ENCODE measurements at places on chromosomes 3 and 15.
A peak's percentile ranks its signal among the peaks of the same experiment; 100 is the strongest.

DNA sequence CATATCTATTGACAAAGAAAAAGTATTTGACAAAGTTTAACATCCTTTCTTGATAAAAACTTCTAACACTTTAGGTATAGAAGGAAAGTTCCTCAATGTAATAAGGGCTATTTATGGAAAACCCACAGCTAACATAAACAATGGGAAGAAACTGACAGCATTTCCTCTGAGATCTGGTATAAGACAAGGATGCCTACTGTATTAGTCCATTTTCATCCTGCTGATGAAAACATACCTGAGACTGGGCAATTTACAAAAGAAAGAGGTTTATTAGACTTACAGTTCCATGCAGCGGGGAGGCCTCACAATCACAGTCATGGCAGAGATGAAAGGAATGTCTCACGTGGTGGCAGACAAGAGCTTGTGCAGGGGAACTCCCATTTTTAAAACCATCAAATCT, 17.8 kb upstream of the CLDN1 start:
- no peak for DNase-seq

DNA sequence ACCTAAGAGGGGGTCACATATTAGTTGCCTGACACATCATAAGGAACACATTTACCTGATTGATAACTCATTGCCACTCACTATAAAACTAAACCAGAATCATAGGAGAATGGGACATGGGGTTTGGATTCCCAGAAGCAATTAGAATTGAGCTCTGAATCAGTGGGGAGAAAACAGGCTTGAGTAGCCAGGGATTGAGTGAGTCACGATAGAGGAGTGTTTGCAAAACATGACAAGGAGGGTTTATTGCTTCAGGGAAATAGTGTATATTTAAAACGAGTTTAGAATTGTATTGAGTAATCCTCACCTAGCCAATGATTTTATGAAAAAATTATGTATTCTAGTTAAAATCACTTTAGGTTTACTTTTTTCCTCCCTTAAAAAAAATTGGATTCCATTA, 101.1 kb upstream of the THRB start:
- peak; percentile 16 for DNase-seq

- DNase-seq, result no peak
These were observed 137.1 kb upstream of the WNT5A start for GRCh38 chr3:55624238-55624637.

GRCh38 chr3:142962520-142963233, 797 bp downstream of the PAQR9 start:
- DNase-seq, result peak; percentile 31

- no peak for DNase-seq
These were observed 703.3 kb upstream of the LMCD1 start for GRCh38 chr3:7798276-7798675.

DNA sequence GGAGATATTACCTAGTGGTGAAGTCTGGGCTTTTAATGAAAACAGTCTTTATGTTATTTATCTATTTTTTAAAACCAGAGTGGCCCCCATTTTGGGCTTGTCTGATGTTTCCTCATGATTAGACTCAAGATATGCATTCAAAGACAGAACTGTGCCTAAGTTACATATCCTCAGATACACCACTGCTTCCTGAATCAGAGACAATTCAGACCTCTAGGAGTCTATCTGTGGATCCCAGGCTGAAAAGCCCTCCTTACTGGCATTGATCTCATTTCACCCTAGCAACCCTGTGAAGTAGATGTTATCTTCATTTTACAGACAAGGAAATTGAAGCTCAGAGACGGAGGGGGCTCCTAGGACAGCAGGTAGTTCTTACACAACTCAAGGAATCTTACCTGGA, 16.8 kb upstream of the TGM5 start:
- DNase-seq, result no peak

All from astrocyte of the hippocampus (primary cell).